ENCODE measurements at places on chromosomes 16 and 17.

GRCh38 chr16:64343061-64343819, 778.6 kb downstream of the CDH11 start:
- DNase-seq = no peak

- peak; percentile 18 for DNase-seq
Observed at GRCh38 chr17:17401271-17401781, 75.5 kb upstream of the MED9 start.

DNA sequence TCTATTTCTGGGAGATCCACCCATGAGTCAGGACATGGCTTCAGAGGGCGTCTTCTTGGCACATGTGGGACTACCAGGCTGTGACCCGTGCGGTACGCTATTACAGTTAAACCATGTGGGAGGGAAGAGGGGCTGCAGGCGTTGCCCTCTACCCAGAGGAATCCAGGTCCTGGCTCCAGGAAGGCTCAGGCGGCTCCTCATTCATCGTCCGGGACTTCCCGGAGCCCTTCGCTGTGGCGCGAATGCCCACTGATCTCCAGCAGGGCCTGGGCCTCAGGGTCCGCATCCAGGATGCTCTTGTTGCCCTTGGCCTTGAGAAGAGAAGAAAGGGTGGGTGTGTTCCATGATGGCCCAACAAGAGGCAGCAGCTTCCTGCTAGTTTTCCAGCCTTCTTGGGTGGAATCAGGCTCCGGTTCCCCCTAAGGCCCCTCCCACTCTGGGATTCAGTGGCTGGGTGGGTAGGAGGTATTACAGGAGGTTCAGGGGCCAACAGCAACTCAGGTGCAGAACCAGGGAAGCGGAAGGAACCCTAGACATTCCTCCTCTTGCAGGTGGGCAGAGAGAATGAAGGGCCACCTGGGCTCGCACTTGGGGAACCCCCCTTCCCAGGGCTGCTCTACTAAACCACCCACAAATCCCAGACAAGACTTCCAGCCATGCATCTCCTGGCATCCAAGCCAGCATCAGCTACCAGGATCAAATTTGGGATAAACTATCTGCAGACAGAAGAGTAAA, 24.6 kb downstream of the MEAK7 start:
- DNase-seq = no peak

DNA sequence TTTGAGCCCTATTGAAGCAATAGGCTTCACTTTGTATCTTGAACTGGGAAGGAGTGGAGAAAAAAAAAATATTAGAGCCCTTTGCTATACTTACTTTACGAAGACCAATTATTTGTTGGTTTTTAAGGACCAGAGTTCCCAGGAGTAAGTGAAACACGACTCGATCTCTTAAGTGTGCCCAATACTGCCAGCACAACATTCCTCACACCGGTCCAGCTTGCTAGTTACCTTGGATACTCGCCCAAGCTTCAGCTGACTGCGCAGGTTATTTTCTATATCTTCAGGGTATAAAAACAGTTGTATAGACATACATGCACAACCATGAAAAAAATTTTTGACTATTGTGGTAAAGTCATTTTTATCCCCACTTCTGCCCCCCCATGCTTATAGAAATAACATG, 72.1 kb downstream of the RPTOR start:
- no peak for DNase-seq

DNA sequence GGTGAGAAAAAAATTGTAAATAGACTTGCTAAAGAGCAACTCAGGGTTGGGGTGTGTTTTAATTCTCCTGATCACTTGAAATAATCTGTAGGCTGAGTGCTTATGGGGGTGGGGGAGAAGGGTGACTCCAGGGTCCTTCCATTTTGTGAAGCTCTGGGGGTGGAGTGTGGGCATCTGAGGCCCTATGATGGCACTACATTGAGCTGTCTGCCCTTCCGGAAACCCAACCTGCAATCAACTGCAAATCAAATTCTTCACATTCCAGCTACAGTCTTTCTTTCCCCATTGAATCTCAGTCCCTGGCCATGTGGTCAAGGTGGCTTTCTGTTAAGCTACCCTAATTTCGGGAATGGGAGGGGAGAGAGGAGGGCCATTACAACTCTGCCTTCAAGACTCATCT, 6.0 kb upstream of the CDC6 start:
- DNase-seq = no peak

- peak; percentile 93 for DNase-seq
Observed at GRCh38 chr17:43467981-43468581, 15.7 kb upstream of the DHX8 start.

- DNase-seq = no peak
Observed at GRCh38 chr16:2897110-2897509, 14.1 kb downstream of the FLYWCH2 start.

DNA sequence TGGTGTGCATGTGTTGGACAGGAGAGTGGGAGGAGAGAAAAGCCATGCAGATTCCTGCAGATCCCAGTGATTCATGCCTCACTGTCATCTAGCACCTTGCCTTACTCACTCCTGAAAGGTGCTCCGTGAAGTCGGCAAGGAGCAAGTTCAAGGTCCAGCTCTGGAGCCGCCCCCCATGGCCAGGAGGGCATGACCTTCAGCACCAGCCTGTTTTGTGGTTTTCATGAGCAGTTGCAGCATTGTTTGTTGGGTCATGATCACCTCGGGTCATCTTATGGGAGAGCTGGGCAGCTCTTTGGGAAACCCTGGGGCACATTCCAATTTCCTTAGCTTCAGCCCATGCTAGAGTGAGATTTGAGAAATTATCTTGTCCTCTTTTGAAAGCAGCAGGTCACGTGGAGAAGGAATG, 137.5 kb upstream of the IRX3 start:
- DNase-seq = no peak

DNA sequence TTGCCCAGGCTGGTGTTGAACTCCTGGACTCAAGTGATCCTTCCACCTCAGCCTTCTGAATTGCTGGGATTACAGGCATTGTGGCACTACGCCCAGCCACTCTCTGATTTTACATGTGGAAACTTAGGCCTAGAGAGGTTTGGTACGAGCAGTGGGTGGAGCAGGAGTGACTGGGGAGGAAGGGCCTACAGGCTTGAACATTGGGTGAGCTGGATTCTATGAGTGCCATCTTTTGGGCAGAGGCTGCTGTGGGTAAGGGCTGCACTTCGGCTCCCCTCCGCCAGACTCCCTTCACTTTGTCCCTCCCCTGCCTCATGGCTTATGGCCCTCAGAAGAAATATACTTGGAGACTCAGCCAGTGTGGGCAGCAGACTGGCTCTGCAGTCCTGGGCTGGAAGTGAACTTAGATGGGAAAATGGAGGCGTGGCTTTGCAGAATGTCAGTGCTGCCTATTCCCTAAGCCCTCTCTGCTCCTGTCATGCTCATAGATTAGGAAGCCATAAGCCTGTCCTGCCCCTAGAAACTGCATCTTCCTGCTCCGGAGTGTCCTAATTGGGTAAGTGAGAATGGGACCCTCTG, 9.5 kb upstream of the MRC2 start:
- no peak for DNase-seq

- DNase-seq = no peak
Observed at GRCh38 chr16:67733734-67734470, 14.8 kb upstream of the GFOD2 start.

GRCh38 chr17:2138318-2138717, 83.4 kb downstream of the HIC1 start:
- peak; percentile 38 for DNase-seq

GRCh38 chr16:69123910-69124309, 8.5 kb downstream of the CHTF8 start:
- peak; percentile 88 for DNase-seq

- no peak for DNase-seq
Observed at GRCh38 chr16:75298267-75298666, 46.8 kb upstream of the BCAR1 start.

DNA sequence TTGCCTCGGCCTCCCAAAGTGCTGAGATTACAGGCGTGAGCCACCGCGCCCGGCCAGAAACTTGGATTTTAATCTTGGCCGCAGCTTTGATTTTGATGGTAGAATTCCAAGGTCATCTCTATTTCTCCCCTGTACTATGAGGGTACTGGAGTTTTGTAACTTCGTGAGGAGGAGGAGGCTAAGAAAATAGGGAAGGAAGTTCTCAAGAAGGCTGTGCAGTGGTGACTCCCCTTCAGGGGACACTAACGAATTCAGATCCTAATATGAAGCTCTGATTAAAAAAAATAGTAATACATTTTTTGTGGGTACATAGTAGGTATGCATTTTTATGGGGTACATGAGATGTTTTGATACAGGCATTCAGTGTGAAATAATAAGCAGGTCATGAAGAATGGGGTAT, 55.9 kb downstream of the LDHD start:
- DNase-seq = peak; percentile 41

DNA sequence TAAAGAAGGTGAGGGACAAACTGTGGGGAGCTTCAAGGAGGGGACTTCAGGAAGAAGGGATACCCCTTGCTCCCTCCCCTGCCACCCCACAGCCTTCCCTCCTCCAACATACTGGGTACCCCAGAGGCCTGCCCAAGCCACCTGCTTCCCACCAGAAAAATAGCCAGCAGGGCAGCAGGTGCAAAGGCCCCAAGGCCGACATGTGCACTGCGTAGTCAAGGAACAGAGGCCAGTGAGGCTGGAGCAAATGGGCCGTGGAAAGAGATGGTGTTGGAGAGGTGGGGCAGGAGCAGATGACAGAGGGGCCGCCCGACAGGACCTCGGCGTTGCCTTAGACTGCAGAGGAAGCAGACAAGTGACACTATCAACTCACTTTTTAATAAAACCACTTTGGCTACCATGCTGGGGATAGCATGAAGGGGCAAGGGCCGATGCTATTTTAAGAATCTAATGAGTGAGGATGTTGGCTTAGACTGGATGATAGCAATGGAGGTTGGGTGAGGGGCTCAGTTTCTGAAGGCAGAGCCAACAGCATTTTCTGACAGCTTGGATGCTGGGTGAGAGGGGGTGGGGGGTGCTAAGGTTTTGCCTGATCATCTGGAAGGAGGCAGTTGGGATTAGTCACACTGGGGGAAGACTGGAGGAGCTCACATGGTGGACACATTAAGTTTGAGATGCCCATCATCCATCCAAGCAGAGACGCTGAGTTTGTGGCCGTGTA, 72.8 kb upstream of the TOB1 start:
- no peak for DNase-seq

- no peak for DNase-seq
Observed at GRCh38 chr17:55588446-55589242, 77.4 kb upstream of the SMIM36 start.

DNA sequence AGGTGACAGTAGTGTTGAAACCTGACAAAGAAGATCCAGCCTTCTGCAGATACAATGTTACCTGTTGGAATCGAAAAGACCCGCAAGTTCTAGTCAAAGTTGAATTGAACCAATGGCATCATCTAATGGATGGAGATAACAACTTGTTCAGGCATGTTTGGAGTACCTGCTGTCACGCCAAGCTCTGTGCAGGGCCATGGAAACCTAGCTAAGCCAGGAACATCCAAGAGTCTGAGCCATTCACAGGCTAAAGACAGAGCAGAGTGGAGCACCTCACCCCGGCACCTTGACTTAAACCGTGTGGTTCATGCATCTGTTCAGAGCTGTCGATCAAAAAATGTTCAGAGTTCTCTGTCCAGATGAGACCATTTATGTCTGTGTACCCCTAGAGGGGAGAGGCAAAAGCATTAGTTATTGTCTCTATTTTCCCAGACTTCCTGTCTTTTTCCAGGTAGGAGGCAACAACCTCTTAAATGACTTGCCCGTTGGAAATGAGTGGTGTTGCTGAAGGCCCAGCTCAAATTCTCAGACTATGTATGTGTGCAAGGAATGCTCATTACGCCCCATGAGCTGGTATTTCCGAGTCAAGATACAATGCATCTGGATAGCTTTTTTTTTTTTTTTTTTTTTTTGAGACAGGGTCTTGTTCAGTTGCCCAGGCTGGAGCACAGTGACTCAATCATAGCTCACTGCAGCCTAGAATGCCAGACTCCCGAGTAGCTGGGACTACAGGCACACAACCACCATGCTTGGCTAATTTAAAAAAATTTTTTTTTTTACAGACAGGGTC, 44.9 kb upstream of the XYLT1 start:
- no peak for DNase-seq

DNA sequence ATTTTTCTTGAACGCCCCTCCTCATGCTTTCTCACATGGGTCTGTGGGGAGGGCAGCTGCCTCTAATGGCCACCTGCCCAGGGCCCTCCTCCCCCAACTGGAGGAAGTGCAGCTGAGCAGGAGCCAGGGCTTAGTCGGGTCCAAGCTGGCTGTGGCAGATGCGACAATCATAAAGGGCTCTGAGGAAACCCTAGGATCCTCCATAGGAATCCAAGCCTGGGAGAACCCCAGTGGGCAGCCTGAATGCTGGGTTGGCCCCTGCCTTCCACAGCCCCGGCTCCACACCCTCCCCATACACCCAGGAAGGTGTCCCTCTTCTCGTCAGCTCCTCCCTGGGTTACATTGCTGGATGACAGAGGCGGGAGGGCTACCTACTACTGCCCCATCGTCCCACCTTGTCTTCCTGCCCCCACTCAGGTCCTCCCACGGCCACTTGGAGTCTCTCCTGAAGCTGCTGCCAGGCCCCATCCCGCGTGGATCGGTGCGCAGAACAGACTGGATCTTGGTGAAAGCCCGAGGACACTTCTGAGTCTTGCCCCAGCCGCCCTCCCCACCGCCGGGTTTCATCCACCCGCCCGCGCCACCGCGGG, 15.6 kb upstream of the CBFB start:
- no peak for DNase-seq

GRCh38 chr16:25134166-25134700, 22.7 kb downstream of the LCMT1 start:
- DNase-seq = peak; percentile 55

GRCh38 chr16:82954224-82954929, 327.6 kb downstream of the CDH13 start:
- DNase-seq = no peak

GRCh38 chr17:16283705-16284104, 66.7 kb downstream of the PIGL start:
- peak; percentile 58 for DNase-seq

GRCh38 chr16:83705856-83706255, 101.9 kb upstream of the HSBP1 start:
- no peak for DNase-seq

GRCh38 chr17:42849451-42850181, 1.4 kb upstream of the AOC3 start:
- no peak for DNase-seq

- DNase-seq = no peak
Observed at GRCh38 chr16:84592718-84593117, 25.2 kb downstream of the COTL1 start.

- no peak for DNase-seq
Observed at GRCh38 chr17:39607851-39608130, at the start of gene NEUROD2. NEUROD2 (minus strand) TSS chr17:39607920; CDS start chr17:39606599, 1,321 bp downstream.

- peak; percentile 29 for DNase-seq
Observed at GRCh38 chr16:87931504-87931903, 4.8 kb downstream of the CA5A start.

DNA sequence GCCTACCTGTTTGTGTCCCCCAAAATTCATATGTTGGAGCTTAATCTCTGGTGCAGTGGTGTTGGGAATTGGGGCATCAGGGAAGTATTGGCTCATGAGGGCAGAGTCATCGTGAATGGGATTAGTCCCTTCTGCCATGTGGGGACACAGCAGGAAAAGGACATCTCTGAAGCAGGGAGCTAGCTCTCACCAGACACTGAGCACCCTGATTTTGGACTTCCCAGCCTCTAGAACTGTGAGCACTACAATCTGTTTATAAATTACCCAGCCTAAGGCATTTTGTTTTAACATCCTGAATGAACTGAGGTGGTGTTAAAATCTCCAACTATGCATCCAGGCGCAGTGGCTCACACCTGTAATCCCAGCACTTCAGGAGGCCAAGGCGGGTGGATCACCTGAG, 206.0 kb downstream of the SEC14L1 start:
- DNase-seq = no peak

GRCh38 chr16:67236563-67237395, 9.8 kb downstream of the TMEM208 start:
- DNase-seq = peak; percentile 71
